ENCODE measurements at places on chromosomes 13 and 19.

DNA sequence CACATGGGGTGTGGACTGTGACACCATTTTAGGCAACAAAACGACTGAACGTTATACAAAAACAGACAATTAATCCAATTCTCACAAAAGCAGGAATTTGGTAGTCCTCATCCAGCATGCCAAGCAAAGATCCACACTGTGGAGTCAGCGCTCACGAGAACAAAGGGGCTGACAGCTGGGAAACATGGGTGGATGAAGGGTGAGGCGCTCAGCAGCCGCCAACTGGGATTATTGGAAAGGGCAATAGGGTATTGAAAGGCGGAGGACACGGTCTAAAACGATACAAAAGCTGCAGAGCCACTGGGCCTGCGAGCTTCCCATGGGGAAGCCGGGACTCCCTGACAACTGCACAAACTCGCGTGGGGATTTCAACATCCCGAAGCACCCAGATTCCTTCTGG, 4.7 kb upstream of the ZNF813 start:
- DNase-seq: no peak

GRCh38 chr19:6668691-6669090, 1.3 kb downstream of the TNFSF14 start:
- DNase-seq: no peak

DNA sequence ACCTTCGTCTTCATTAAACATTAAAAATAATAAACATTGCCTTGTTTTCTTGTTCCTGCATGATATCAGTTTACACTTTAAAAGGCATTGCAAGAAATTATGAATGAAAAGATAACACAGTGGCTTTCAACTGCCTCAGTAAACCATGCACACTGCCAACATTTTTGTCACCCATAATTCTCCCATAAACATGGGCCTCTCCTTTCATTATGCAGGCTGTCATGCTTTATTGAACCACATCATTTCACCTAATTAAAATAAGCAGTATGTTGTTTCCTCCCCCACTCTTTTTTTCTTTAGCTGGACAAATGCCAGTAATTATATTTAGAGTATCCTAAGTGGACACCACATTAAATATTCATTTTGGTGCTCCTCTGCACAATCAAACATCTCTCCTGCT, 1566.5 kb upstream of the SLC10A2 start:
- no peak for DNase-seq

DNA sequence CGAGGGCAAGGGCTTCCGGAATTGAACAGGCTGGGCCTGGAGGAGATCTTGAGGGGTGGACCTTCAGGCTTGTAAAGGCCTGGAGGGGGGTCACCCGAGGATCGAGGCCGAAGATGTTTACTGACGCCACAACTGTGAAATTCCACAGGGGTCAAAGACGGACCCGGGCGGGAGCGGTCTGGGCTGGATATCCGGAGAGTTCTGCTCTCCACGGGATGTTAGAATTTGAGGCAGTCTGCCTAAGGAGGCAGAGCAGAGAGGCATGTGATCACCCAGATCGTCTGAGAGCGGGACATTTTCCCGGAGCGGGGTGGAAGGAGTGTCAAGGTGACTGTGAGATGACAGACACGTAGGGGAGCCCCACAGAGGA, 13.2 kb downstream of the KLHL26 start:
- no peak for DNase-seq

- DNase-seq: peak; percentile 71
Observed at GRCh38 chr19:18932216-18932841, 8.7 kb downstream of the HOMER3 start.

DNA sequence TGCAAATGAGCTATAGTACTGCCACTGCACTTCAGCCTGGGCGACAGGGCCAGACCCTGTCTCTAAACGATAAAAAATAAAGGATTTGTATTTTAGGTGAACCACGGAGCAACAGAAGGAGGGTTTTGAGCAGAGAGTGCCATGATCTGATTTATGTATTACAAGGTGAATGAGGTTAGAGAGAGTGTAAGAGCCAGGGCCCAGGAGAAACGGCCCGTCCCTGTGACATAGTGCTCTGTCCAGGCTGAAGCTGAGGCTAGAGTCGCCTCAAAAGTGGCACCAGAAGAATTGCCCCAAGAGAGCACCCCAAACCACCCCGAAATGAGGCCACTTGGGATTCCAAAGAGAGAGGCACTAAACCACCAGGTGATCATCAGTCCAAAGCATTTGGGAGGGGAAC, 16.9 kb downstream of the MAG start:
- no peak for DNase-seq

- no peak for DNase-seq
Observed at GRCh38 chr13:63896321-63896720, 2480.7 kb upstream of the PCDH20 start.

DNA sequence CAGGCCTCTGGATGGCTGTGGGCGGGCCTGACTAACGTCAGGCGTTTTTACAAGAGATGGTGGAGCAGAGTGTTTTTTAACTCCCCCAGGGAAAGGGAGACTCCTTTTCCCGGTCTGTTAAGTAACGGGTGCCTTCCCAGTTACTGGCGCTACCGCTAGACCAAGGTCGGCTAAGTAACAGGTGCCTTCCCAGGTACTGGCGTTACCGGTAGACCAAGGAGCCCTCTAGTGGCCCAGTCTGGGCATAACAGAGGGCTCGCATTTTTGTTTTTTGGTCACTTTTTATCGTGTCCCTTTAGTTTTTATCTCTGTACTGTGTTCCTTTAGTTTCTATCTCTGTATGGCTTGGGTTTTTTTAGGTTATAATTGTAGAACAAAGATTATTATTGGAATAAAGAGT, 10.0 kb downstream of the ZNF383 start:
- no peak for DNase-seq

Data from stimulated activated CD4-positive, alpha-beta T cell treated with anti-CD3 and anti-CD28 coated beads, Interleukin-1b, Interleukin-23, amount 100 ng/mL, for 1 hour (primary cell).